Neural progenitor cell (in vitro differentiated cells): ENCODE measurements at places on chromosomes 1 and 21. TPM values are rescaled to one million over a fixed set of nuclear protein-coding genes. Genes with fewer than 3 reads are reported as not detected.
A peak's percentile ranks its signal among the peaks of the same experiment; 100 is the strongest.

- no peak for DNase-seq
Measured at GRCh38 chr1:68703921-68704354, 207.1 kb upstream of the DEPDC1 start.

DNA sequence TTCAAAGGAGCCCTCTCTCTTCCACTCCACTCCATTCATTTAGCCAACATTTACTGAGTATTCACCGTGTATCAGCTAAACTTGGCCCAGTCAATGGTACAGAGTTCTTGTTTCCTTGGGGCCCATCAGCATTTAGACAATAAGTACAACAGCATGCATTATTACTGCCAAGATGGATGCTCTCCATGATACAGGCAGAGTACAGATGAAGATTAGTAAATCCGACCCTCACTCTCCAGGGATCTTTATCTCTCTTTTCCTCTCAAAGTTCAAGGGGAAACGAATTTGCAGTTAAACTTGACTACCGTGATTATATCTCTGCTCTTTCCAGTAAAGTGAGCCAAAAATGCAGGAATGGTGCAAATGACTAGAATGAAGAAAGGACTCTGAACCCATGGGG, 184.6 kb upstream of the DUSP10 start:
- DNase-seq: no peak

GRCh38 chr21:27077501-27077900, 110.6 kb upstream of the ADAMTS5 start:
- no peak for DNase-seq

GRCh38 chr1:224375059-224375458, 18.4 kb downstream of the CNIH4 start:
- DNase-seq: no peak

DNA sequence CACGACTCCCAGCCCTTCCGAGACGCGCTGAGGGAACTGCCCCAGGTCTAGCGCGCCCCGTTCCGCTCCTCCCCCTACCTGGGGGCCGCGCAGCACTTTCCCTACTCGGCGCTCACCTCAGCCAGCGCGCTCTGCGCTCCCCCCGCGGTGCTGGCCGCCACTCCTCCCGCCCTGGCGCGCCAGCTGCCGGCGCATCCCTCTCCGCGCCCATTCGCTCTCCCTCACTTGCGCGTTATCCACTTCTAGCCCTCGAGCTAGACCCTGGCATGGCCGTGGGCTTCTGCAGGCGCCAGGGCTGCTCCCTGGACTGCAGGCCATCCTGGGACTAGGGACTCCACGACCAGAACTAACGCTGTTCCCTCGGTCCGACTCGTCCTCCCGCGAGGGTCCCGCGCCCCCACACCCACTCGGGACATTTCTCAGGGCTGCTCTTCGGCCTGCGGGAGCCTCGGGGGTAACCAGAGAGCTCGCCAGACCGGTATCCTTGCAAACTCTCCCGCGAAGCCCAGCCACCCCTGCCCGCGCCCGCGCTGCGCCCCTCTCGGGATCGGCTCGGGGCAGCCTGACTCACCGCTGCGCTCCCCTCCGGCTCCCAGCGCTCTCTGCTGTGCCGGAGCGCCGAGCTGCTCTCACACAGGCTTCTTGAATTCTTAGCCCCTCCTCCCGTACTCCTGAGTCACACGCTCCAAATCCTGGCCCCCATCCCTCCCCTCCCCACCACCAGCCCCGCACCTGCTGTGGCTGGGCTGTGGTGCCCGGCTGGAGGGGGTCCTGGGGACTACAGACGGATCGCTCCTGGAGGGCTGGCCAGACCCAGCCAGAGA, at the start of gene NGF:
Gene NGF, minus strand, starts transcription at position 617 of the 824 bp plus-strand sequence. CDS start 51,454 bp downstream, outside the sequence.
- peak; percentile 86 for DNase-seq

DNA sequence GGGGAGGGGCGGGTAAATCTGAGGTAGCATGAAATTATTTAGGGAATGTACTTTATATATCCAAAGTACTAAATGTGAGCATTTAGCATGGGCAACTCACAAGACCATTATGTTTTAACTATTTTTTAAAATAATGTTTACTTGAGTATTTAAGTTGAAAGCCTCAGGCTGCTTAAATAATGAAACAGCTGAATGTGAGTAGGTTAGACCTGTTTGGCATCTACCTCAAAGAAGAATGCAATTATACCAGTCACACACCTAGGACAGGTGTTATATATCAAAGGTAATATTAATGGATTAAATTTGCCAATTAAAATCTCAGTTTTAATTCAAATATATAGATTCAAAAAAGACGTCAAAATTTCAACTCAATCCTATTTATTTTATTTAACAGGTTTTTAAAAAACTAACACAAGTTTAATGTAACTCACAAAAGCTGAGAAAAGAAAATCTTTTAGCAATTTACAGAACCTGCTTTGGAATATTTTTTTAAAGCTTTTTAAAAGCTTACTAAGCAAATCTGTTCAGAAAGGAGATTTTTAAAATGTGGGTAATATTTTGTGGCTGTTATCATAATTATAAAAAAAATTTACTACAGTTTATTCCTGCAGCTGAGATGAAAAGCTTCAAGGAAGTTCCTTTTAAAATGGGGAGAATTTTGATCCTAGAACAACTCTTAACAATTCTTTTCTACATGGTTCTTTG, 104.6 kb upstream of the LBR start:
- DNase-seq: no peak

GRCh38 chr1:27118440-27118689, 36.6 kb downstream of the SLC9A1 start:
- no peak for DNase-seq

The SUSD4 gene
- 1.6 and 3.5 TPM in 2 replicates for total RNA-seq

GRCh38 chr1:90561911-90562310, 155.2 kb downstream of the BARHL2 start:
- DNase-seq: no peak

- no peak for DNase-seq
Measured at GRCh38 chr1:55425310-55425930, 210.3 kb upstream of the USP24 start.

The HPDL gene
- 0.64 and 2.4 TPM in 2 replicates for total RNA-seq

DNA sequence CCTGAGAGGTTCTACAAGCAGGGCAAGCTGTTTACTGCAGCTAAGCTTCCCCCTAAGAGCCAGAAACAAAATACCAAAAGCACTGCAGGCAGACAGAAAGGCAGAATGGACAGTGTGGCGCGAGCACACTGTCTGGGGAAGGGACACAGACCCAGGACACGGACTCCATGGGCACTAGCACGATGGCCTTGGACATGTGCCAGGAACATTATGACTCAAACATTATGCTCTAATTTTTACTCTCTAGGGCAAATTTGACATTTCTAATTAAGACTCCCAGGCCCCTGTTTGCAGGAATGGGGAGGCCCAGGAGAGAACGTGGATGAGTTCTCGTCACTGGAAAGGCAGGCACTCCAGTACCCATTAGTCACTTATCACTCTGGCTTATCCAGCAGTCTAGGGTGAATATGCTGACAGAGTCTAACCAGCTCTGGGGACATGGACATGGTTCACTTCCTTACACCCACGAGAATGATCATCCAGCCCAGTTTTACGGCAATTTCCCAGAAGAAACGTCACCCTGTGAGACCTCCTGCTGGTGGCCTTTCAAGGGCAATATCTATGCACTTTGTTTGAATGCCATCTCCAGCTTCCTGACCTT, 45.1 kb downstream of the CAPN8 start:
- no peak for DNase-seq

DNA sequence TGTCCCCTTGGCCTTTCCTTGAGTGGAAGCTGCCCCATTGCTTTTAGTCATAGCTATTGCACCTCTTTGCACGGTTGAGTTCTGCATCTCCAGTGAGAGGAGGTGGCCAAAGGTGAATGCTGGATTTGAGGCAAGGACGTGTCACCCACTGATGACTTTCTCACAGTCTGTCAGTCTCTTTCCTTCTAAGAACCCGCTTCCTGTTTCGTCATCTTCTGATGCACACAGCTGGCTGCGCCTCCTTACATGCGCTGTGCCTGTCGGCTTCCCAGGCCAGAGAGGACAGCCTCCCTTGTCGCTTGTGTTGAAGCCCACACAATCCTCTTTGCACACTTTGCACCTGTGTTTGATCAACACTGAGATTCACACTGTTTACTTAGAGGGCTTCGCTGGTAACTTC, 41.8 kb upstream of the PWP2 start:
- no peak for DNase-seq

DNA sequence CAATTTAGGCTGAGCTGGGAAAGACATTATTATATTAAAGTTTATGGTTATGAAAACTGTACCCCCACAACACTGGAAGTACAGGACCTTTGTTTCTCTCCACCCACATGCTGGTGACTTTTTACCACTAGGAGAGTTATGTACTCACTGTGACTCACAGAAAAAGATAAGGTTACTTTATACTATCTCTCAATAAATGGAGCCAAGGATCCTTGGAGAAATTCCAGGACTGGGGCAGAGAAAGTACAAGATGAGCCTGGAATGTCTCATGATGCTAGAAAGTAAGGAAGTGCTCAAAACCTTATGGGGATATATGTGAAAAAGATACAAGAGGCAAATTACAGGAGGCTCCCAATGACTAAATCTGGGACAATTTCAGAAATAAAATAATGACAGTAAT, 63.9 kb upstream of the C1orf105 start:
- no peak for DNase-seq

DNA sequence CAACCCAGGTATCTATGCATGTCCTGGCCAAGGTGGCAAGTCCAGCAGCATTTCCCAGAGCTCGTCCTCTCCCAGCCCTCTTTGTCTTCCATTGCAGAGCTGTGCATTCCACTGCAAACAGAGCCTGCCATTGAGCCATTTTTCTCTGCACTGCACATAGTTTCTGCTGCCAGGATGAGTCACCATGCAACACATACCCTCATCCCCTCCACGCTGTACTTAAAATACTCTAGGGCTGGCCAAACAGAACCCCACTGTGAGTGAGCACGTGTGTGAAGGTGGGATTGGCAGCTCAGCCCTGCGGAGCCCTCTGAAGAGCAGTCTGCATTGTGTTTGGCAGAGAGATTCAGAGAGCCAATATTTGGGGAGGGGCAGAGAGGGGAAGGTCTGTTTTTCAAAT, 3.9 kb upstream of the ATP1B1 start:
- peak; percentile 43 for DNase-seq

GRCh38 chr1:215282557-215282956, 200.0 kb downstream of the KCNK2 start:
- DNase-seq: no peak

GRCh38 chr1:172544481-172545104, 11.6 kb downstream of the SUCO start:
- DNase-seq: no peak
